SJCRH30 (cell line): ENCODE measurements at places on chromosomes 5 and 9.
A peak's percentile ranks its signal among the peaks of the same experiment; 100 is the strongest.

DNA sequence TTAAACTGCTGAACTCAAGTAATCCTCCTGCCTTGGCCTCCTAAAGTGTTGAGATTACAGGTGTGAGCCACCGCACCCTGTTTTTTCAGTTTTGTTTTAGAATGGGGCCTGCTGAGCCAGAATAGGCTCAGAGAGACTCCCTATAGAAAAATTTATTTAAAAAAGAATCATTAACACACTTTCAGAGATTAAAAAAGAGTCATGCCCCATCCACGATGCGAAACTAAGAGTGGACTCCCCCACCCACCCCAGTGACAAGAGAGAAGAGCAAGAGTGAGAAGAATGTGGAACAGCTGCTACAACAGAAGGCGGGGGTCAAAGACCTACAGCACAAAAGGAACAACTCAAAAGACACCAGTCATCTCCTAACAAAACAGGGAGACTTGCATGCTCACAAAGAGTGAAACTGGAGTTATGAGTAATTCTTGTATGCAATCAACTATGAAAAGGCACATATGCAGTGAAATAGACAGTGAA, 47.2 kb downstream of the GLDC start:
- no peak for DNase-seq

- DNase-seq, result no peak
These were observed 34.4 kb downstream of the AHRR start for GRCh38 chr5:355958-356357.

- no peak for DNase-seq
These were observed 5.5 kb upstream of the ITK start for GRCh38 chr5:157175071-157175612.

GRCh38 chr5:134975843-134976242, 8.1 kb downstream of the CATSPER3 start:
- DNase-seq, result no peak

- peak; percentile 34 for DNase-seq
These were observed 106.3 kb upstream of the GPBP1 start for GRCh38 chr5:57067597-57067924.

GRCh38 chr5:128427921-128428320, 110.1 kb downstream of the FBN2 start:
- DNase-seq, result no peak

DNA sequence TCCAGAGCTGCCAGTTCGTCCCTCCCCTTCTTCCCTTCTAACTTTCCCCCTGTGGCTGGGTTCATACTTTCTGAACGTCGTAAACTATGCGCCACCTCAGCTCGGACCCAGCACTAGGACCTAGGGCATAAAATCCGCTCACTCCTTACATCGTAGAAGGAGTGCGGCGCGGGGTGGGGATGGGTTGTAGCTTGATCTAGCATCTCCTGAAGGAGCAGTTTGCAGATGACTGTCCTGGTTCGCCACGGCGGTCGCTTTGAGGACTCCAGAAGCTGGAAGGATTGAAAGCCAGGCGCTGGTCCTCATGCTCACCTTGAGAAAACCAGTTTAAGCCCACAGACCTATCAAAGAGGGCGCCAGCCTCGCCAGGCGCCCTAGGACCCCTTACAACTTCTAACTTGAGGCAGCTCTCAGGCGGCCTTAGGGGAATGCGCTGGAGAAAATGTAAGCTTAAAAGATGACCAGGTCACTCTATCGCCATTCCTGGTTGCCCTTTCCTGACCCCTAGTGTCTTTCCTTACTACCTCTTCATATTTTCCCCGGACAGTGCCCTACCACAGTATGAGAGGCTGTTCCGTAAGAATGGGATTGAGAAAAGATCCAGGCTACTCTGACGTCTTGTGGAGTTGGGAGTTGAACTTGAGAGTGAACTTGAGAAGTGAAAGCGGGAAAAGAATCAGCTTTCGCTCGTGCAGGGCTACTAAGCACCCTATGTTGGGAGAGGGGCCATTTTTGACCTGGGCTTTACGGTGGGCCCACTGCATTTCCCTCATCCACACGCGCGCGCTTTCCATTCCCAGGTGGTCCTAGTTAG, 2.8 kb downstream of the RORB start:
- no peak for DNase-seq

DNA sequence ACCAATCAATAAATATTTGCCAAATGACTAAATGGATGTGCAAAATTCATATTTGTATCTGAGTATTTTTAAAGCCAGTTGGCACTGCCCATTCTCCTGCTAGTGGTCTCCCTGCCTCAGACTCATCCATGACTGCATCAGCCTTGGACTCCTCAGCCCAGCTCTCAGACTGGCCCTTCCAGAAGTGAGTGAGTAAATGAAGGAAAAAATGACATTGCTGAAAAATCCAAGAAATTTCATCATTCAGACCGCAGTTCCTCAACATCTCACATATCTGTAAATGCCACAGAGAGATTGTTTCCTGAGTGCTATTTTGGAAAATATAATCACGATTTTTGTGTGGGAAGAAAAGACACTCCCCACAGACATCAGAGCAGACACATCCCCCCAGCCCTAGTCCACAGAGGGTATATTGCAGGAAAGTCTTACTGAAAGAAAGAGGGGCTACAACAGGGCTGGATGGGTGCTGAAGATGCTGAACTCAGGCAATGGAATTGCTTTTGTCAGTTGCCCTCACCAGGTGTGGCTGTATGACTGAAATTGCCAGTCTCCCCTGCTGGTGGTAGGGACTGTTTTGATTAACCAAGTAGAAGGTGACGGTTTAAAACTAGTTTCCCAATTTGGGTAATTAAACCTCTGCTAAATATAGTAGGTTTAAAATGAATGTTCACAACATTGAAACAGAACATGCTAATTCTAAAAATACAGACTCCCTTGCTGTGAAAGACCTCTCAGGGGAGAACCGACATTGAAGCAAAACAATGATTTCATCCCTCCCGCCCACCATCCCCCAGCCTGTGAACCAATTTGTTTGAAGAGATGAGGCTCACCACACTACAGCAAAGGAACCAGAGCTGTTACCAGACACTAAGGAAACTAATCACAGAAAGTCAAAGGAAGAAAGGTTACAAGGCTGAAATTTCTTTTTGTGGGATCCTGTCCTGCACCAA, 158.8 kb downstream of the DEPDC1B start:
- DNase-seq, result no peak
